Stimulated activated CD8-positive, alpha-beta memory T cell treated with anti-CD3 and anti-CD28 coated beads, Interleukin-15, amount 100 ng/mL, for 1 hour (primary cell): ENCODE measurements at places on chromosomes 7 and 10.

- no peak for DNase-seq
Observed at GRCh38 chr7:70574970-70575799, 556.8 kb upstream of the GALNT17 start.

- no peak for DNase-seq
Observed at GRCh38 chr7:57328457-57328856, 121.5 kb upstream of the ZNF716 start.

DNA sequence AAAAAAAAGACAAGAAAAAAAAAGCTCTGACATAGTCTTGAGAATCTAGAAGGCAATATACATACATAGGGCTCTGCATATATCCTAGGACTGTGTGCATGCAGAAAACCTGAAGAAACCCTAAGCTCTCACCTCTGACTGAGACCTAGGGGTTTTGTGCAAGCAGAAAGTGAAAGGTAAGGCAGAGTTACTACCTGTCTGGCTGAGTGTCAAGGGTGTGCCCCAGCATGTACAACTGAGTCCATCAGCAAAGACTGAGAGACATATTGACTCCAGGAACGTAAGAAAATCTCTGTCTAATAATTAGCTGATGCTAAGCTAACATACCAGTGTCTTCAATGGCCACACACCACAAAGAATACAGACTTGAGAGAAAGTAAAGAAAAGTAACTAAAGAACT, 16.3 kb upstream of the HNRNPH3 start:
- DNase-seq, result no peak

DNA sequence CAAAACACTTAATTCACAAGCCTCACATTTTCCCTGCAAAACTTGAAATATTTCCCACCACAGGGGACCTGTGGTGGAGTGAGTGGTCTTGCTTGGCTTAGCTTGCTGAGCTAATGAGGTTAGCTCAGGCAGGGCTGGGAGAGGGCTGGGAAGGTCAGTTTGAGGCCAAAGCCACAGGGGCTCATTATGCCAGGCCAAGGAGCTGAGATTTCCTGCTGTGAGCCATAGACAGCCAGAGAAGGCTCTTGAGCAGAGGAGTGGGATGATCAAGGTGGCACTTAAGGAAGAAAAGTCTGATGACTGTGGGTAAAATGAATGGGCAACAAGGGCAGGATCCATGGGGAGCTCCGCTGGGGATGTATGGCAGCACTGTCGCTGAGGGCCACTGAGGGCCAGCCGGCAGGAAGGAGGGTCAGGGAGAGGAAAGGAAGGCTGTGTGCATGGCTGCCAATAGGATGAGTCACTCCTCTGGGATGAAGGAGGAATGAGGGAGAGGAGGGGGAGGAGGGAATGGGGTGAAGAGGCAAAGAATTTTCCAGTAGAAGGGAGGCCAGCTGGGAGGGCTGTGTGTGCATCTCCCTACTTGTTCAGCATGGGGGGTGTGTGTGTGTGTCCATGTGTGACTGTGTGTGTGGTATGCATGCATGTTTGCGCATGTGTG, 18.7 kb upstream of the ZNF488 start:
- DNase-seq, result no peak

DNA sequence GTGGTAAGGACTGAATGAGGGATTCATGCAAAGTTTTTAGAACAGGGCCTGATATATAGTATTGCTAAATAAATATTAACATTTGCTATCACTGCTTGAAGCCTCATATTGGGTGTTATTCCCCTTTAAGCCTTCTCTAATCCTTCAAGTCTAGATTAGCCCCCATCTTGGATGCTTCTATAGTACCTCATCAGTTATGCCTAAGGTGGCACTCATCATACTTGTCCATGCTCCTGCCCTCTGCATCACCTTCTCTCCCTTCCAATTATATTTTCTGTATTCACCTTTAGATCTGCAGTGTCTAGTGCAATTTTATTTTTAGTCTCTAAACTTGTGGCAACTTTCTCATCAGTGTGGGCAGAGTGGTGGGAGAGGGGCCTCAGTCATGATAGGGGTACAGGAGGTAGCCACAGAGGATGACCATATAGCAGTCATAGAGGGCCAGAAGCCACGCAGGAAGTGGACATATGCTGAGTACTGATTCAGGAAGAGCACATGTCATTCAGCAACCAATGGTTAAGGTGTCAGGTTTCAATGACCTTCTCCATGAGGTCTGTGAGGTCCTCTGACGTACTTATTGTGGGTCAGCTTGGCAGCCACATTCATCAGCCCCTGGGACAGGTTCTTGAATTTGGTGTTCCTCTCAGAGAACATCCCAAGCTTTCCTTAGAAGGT, 2.5 kb downstream of the ENTPD1 start:
- DNase-seq, result no peak
